ENCODE measurements at places on chromosomes 2 and 18. TPM values are rescaled to one million over a fixed set of nuclear protein-coding genes. Genes with fewer than 3 reads are reported as not detected.

The CABYR gene
- total RNA-seq: 0.38 TPM

The PID1 gene
- 0.18 TPM for total RNA-seq

The PIK3C3 gene
- total RNA-seq: 63.8 TPM

The ID2 gene
- 214 TPM for total RNA-seq

The IL36B gene
- not detected for total RNA-seq

The ZNF385B gene
- total RNA-seq: 4.0 TPM

The IL36RN gene
- not detected for total RNA-seq

The UGT1A1 gene
- total RNA-seq: 0.22 TPM

The EVA1A gene
- total RNA-seq: 55.9 TPM

- no peak for DNase-seq
These were observed 473.8 kb downstream of the DCC start for GRCh38 chr18:52813635-52814416.

- no peak for DNase-seq
These were observed 284.5 kb downstream of the MTX2 start for GRCh38 chr2:176553685-176554100.

- DNase-seq: peak; percentile 28
These were observed 20.2 kb upstream of the SSB start for GRCh38 chr2:169778446-169778845.

GRCh38 chr2:42049221-42050009 is 1.6 kb downstream of the PKDCC start:
- DNase-seq: no peak

DNA sequence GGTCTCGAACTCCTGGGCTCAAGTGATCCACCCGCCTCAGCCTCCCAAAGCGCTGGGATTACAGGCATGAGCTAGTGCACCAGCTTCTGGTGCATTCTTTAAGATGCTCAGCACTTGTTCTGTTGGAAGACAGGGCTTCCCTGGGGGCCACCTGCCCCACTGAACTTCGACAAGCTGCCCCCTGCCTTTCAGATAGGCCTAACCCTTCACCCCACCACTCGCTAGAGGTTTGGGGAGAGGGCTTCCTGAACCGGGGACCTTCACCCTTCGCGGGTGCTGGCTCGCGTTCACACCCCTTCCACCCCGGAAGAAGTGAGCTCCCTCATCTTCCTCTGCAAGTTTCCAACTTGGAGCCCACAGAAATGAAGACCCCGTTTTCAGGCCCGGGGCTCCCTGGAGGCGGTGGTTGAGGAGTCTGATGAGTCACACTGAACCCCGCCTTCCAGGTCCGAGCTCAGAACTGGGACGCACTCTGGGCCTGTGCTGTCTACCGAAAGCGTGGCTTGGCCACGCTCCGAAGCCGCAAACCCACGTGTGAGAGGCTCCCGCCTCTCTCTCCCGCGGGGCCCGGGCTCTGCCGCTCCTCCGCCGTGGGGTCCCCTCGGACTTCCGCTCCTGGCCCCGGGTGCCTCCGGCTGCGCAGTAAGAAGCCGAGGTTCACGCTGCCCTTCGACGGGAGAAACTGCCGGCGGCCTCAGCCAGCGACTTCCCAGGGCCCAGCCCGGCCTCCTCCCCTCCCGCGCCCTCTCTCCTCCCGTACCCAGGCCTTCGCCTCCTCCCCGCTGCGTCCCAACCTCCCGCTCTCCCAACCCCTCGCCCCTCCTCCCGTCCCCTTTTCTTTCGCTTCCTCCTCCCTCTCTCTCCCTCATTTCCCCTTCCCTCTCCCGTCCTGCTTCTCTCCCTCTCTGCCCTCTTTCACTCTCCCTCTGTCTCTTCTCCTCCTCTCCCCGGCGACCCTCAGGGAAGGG is 47.5 kb upstream of the SP3 start:
- no peak for DNase-seq

DNA sequence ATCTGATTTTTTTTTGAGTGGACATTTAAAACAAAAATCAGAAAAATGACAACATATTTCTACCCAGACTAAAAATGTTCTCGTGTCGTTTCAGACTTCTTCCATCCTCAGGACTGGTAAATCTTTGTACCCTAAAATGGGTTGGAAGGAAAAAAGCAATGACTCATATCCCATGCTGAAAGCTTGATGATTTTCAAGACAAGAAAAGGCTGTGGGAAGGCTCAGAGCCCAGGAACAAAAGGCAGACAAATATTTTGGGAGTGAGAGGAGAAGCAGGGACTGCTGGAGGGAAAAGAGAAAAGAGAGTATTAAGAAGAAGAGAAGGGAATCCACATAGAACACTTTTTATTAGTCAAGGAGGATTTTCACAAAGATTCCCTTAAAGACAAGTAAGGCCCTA is 77.1 kb upstream of the CTAGE1 start:
- DNase-seq: no peak

DNA sequence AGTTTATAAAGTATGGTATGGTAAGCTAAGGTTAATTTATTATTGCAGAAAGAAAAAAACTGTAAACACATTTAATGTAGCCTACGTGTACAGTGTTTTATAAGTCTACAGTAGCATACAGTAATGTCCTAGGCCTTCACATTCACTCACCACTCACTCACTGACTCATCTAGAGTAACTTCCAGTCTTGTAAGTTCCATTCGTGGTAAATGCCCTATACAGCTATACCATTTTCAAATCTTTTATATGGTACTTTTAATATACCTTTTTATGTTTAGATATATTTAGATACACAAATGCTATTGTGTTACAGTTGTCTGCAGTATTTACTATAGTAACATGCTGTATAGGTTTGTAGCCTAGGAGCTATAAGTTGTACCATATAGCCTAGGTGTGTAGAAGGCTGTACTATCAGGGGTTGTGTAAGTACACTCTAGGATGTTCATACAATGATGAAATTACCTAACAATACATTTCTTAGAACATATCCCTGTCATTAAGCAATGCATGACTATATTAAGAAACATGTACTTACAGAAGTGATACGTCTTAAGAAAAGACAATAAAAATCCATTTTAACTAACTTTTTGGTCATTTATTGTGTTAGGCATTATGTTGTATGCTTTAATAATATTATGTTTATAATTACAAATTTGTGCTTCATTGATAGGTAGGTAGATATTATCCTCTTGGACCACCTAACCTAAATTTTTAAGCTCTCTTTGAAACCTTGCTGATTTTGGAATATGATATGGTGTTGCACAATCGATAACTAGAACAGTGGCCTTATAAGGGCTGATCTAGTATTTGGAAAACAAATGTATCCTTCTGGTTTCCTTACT is 51.9 kb downstream of the VRK2 start:
- no peak for DNase-seq

DNA sequence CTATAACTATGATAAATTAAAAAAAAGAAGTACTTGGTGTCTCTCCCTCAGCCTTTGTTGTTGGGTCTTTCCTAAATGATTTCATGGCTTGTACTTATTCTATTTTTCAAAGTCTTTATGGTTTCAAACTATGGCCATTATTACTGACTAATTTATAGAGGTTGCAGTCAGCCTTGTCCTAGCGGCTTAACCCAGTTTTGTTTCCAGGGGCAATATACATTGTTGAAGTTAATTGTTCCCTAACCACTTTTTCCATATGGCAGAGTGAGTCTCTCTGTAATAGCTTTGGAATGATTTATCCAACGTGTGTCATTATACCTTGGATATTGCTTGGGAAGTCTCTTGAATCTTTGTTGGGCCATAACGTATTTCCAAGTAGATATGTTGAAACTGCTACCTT is 408.8 kb downstream of the HRH4 start:
- no peak for DNase-seq

DNA sequence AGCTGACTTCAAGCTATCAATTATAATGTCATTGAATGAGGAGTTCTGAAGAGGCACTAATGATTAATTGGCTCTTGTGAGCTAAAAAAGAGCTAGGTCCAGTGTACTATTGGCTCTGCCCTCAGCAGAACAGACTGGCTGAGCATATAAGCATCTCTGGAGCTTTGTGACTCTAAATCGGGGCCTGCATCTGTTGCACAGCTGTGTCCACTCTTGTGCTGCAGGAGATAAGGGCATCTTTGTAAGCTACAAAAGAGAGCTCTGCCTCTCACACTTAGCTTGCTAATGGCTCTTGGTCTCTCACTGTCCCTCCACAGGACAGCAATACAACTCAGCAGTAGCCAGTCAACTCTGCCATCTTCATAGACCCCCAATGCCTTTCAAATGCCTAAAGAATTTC is 61.5 kb upstream of the L3MBTL4 start:
- DNase-seq: no peak

DNA sequence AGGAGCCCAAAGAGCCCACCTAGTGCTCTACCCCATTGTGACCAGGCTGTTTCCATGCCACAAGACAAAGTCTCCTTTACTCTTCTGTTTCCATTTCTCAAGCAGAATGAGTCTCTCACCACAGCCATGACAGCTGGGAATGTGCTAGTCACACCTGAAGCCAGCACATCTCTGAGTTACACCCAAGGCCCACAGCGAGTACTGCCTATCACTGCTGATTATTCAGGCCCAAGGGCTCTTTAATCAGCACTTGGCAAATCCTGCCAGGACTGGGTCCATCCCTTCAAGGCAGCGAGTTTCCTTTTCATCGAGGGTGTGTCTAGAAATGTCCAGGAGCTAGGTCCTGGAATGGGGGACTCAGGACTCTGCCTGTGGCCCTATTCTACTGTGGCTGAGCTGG is 14.6 kb upstream of the PPP1R1C start:
- DNase-seq: no peak

GRCh38 chr2:205780645-205781044 is 98.3 kb downstream of the NRP2 start:
- DNase-seq: no peak

DNA sequence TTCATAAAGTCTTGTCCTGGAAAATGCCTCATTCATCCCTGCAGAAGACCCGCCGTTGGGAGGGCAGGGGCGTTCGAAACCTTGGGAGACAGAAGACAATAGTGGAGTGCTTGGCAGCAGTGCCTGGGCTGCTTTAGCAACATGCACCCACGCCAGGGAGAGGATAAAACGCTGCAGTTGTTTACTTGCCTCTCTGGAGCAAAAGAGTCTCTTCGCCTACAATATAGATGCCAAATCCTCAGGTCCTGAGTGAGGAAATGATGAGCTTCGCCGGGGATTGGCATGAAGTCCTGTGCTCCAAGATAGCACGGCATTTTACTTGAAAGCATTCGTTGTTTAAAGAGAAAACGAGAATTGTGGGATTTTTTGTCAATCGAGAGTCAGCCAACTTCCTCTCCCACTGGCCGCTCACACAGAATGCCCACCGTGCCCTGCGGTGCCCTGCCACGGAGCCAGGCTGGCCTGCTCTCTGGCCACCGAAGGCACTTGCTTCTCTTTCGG is 152.5 kb upstream of the POU3F3 start:
- no peak for DNase-seq

GRCh38 chr2:16653083-16653375 is 12.6 kb downstream of the CYRIA start:
- DNase-seq: no peak

- DNase-seq: no peak
These were observed 16.2 kb upstream of the CAPN13 start for GRCh38 chr2:30823452-30823851.

GRCh38 chr2:44723921-44724320 is 217.6 kb upstream of the SIX3 start:
- no peak for DNase-seq

DNA sequence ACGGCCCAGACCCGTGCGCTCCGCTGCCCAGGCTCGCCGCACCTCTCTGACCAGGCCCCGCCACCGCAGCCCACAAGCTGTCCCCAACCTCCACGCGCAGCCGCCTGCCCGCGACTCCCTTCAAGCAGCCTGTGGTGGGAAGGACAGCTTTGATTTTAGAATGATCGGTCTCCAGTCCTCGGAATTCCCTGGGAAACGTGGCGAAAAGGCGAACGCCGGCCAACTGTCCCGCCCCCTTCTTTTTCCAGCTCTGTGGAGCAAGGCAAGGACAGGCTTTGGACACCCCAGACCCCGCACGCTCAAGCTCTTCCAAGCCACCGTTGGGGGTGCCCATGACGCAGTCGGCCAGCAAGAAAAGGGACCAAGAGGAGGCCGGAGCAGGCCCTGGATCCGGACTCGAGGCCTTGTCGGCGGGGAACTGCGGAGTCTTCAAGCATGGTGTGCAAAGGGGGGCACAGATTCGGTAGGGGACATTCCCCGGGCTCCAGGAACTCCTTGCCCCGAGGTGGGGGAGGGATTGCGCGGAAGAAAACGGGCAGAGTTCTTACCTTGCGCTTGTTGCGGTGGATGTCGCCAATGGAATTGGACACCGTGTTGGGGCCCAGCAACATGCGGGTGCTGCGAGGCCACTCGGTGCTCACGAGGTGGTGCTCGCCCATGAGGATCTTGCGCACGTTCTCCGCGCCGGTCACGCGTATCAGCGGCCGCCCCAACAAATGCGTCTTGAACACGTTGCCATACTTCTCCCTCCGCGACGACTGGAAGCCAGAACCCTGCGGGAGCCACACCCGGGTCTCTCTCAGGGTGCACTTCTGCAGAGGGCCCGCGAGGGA is 4.0 kb downstream of the CYP26B1 start:
- DNase-seq: no peak

DNA sequence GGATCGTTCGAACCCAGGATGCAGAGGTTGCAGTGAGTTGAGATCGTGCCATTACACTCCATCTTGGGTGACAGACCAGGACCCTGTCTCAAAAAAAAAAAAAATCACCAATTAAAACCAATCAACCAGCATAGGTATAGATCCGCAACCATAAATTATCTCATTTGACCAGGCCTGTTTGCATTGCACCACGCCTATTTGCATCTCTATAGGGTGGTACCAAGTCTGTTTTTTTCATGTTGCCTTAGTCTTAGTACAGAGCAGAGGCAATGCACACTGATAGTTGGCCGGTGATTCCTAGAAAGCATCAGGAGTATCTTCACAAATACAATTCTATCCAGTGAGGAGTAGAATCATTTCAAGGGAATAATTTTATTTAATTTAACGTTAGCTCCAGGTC is 9.3 kb upstream of the NPC1 start:
- DNase-seq: no peak

DNA sequence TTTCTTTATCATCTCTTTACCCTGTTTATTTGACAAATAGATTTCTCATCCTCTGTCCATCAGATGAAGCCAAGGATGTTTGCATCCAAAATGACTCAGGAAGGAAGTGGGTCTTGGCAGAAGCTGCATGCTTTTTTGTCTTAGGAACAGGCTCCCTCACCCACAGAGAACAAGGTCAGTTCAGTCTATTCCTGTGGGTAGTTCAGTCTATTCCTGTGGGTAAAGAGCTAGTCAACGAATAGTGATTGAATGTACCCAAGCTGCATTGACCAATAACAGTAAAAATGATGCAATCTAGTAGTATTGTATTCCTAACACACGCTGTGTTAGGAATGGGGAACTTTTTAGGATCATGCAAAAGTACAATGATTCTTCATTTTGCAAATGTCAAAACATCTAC is 290.8 kb upstream of the TANK start:
- no peak for DNase-seq

- no peak for DNase-seq
These were observed at the start of gene RNPEPL1 for GRCh38 chr2:240567872-240568677. Gene RNPEPL1 (plus strand): TSS chr2:240568484. CDS start chr2:240568587, 103 bp downstream.

Data from HepG2 (cell line).